Activated CD8-positive, alpha-beta memory T cell treated with anti-CD3 and anti-CD28 coated beads for 1 hour (primary cell): ENCODE measurements at places on chromosomes 6 and 20.

DNA sequence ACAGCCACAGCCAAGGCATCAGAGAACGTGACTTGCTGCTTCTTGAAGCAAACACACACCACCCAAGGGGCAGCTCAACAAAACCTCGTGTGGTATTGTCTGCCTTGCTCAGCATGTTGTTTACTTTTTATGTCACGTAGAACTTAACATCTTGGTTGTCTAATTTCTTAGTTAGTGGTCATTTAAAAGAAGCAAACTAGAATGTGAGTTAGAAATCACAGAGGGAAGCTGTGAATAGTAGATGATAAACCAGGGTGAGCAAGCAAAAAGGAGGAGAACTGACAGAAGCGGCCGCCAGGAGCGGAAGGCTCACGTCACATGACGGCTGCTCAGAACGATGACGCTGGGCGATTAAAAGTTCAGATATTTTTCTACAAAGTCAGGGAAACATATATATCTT lies 51.5 kb upstream of the KIF25 start:
- no peak for DNase-seq

DNA sequence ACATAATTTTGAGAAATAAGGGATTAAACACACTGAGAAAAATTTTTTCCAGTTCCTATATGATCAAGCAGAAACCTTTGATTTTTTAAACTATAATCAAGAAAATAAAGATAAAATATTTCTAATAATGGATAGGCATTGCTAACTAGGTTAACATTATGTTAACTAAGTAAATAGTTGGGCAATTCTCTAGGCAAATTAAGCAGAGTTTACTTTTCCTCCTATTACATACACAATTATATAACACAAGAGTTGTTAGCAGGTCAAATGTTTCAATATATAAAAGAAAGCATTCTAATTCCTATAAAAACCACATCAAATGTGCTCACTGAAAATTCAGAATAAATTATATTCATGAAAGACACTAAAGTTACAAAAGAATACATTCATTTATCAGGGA lies 191.7 kb downstream of the GMDS start:
- no peak for DNase-seq

DNA sequence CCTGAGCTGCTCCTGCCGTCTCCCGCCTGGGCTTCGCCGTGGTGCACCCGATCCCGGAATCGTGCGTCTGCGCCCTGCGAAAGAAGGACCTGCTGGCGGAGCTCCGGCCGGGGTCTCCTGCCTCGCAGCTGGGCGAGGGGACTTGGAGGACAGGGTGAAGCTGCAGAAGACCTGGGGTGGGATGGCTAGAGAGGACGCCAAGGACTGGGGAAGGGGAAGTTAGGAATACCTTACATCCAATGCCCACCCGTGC lies 150.2 kb downstream of the PRL start:
- DNase-seq = no peak

DNA sequence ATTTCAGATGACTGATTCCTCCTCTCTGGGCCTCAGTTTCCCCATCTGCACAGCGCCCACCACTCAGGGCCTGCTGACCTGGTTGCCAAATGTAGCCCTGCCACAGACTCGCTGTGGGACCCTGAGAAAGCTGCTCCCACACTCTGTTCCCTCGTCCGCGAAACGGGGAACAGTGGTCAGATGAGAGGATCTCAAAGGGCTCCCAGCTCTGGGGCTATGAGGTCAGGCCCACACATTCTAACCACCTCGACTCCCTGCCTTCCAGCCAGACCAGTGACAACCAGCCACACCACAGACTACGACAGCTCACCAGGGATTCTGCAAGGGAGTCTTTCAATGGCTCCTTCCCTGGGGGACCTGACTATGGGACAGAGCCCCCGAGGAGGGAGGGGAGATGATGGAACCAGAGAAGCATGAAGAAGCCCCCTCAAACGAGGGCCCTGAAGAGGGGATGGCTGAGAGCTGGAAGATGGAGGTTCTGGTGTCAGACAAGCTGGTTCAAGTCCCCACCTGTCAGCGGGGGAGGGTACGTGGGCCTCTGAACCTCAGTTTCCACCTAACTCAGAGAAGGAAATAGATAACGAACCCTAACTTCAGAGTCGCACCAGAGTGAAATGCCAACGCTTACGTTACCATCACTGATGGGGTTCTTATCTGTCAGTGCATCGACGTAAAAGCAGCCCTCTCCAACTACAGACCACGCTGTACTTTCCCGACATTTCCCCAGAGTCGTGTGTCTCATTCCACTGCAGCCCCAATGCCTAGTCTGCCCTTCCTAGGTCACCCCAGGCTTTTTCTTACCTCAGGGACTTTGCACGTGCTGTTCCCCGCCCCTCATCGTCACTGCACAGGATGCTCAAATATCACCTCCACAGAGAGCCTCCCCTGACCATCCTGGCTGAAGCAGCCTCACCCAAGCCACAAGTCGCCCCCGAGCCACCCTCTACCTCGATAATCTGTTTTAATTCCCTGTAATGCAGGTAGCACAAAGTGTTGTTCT lies 60.5 kb downstream of the PREX1 start:
- no peak for DNase-seq

- DNase-seq = no peak
Measured at GRCh38 chr6:105019285-105019684, 62.4 kb downstream of the LIN28B start.

DNA sequence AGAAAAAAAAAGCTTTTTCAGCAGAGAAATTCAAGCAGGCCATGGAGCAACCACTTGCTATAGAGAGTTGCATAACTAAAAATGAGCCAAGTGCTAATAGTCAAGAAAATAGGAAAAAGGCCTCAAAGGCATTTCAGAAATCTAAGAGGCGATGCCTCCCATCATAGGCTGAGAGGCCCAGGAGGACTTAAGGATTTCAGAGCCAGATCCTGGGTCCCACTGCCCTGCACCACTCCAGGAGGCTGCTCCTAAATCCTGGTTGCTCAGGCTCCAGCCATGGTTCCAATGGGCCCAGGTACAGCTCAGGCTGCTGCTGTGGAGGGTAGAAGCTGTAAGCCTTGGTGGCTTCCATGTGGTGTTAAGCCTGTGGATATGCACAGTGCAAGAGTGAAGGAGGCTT lies 5.5 kb downstream of the ZNF391 start:
- no peak for DNase-seq

DNA sequence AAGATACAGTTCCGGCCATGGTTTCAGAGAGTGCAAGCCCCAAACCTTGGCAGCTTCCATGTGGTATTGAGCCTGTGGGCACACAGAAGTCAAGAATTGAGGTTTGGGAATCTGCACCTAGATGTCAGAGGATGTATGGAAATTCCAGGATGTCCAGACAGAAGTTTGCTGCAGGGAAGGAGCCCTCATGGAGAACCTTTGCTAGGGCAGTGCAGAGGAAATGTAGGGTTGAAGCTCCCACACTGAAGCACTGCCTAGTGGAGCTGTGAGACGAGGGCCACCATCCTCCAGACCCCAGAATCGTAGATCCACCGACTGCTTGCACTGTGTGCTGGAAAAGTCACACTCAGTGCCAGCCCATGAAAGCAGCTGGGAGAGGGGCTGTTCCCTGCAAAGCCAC lies 267.5 kb downstream of the OGFRL1 start:
- no peak for DNase-seq
